ENCODE measurements at places on chromosomes 5 and 9. TPM values are rescaled to one million over a fixed set of nuclear protein-coding genes. Genes with fewer than 3 reads are reported as not detected.

LECT2 gene
- total RNA-seq, result not detected

FABP6 gene
- total RNA-seq, result not detected

IFNK gene
- total RNA-seq, result not detected

SLC6A3 gene
- total RNA-seq, result 0.14 TPM

C5 gene
- total RNA-seq, result 8.3 TPM

CARTPT gene
- not detected for total RNA-seq

CMYA5 gene
- 5.6 TPM for total RNA-seq

NDUFA8 gene
- 14.6 TPM for total RNA-seq

AIF1L gene
- total RNA-seq, result 18.8 TPM

MAPK9 gene
- total RNA-seq, result 16.1 TPM

APC gene
- 58.6 TPM for total RNA-seq

MARCOL gene
- not detected for total RNA-seq

PHYHD1 gene
- total RNA-seq, result 36.3 TPM

MUSK gene
- not detected for total RNA-seq

SMIM33 gene
- not detected for total RNA-seq

SAPCD2 gene
- 0.41 TPM for total RNA-seq

PCDHB12 gene
- total RNA-seq, result 7.4 TPM

LMX1B gene
- total RNA-seq, result not detected

ZNF483 gene
- 9.7 TPM for total RNA-seq

RBM18 gene
- total RNA-seq, result 10.5 TPM

TRPM3 gene
- 5.0 TPM for total RNA-seq

TXNDC8 gene
- not detected for total RNA-seq

LTC4S gene
- total RNA-seq, result 4.9 TPM

OBP2B gene
- not detected for total RNA-seq

FOXI1 gene
- not detected for total RNA-seq

CERCAM gene
- 120 TPM for total RNA-seq

PCDHGA12 gene
- total RNA-seq, result 26.0 TPM

OCLN gene
- 8.5 TPM for total RNA-seq

HACD4 gene
- total RNA-seq, result 8.4 TPM

LRRC19 gene
- not detected for total RNA-seq

MOCS2 gene
- 44.2 TPM for total RNA-seq

LPAR1 gene
- total RNA-seq, result 85.1 TPM

TMEM174 gene
- total RNA-seq, result not detected

PRLR gene
- 2.6 TPM for total RNA-seq

ZNF300 gene
- 8.0 TPM for total RNA-seq

Measured in thoracic aorta (tissue), 2 donors.